ENCODE measurements at places on chromosomes 5 and 9.

- DNase-seq, result no peak
Observed at GRCh38 chr9:5459289-5459829, 9.0 kb downstream of the CD274 start.

GRCh38 chr5:131430794-131431193 lies 166.9 kb downstream of the CDC42SE2 start:
- no peak for DNase-seq

DNA sequence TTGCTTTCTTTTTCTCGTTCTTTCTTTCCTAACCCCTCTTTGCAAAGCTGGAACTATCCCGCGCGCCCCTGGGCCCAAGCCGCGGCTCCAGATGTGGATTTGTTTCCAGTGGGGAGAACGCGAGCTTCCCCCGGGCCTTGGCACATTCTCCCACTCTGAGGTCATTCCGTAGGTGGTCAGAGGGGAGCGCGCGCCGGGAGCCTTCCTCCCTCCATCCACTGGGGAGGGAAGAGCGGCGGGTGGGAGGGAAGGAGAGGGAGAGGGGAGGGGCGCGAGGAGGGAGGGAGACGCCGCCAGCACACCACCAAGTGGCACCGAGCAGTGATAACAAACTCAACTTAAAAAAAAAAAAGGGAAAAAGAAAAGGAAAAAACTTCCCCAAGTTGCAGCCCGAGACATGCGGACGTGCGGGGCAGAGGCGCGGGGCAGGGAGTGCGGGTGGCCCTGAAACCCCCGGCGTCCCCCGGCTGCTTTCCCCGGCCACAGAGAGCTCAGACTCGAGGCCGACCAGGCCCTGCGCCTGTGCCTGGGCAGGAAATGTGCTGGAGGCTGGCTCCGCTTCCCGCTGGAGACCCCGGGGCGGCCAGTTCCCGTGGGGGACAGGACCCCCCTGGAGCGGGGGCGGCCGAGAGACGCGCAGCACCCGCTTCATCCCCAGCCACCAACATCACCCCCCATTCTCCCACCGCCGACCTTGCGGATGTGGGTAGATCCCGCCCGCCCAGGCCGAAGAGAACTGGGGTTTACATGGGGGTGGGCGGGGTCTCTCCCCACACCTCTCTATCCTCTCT lies 3.1 kb downstream of the IER5L start:
- DNase-seq, result no peak

DNA sequence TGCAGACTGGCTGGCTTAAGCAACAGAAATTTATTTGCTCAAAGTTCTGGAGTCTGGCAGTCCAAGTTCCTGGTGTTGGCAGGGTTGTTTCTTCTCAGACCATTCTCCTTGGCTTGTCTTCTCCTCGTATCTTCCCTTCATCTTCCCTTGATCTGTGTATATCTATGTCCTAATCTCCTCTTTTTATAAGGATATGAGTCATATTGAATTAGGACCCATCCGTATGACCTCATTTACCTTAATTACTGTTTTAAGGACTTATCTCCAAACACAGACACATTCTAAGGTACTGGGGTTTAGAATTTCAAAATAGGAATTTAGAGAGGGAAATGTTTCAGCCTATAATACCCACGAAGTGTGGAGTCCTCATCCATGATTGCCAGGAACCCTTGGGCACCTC lies 13.1 kb upstream of the LPAR1 start:
- DNase-seq, result no peak

DNA sequence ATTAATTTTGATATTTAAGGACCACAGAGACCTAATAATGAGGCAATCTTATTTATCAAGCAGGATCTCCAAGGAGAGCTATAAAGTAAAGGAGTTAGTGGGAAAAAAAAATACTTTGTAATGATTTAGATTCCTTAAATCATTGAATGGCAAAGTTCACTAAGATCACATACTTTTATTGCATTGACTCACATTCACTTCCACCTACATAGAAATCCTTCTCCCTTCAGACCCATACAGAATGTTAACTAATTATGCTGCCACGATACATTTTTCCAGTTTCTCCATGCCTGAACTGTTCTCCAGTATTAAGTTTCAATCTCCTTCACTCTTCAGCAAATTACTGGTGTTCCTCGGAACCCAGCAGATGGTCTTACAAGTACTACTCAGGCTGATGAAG lies 388.7 kb downstream of the EFNA5 start:
- no peak for DNase-seq

- no peak for DNase-seq
Observed at GRCh38 chr5:34460496-34460895, 195.6 kb upstream of the RAI14 start.

- DNase-seq, result no peak
Observed at GRCh38 chr9:135150981-135151380, 63.5 kb downstream of the OLFM1 start.

GRCh38 chr9:111621895-111622480 lies 9.1 kb upstream of the DNAJC25 start:
- DNase-seq, result no peak

- no peak for DNase-seq
Observed at GRCh38 chr9:31604531-31604930, 779.9 kb upstream of the ACO1 start.

DNA sequence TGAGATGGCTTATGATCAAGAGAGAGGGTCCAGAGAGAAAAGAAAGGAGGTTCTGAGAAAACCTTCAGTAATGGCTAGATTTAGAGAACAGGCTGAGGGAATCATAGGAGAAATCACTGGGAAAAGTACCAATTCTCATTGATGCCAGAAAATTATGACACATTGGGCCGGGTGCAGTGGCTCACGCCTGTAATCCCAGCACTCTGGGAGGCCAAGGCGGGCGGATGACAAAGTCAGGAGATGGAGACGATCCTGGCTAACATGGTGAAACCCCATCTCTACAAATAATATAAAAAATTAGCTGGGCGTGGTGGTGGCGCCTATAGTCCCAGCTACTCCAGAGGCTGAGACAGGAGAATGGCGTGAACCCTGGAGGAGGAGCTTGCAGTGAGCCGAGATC lies 29.5 kb upstream of the PLIN2 start:
- DNase-seq, result no peak

GRCh38 chr5:160369990-160370712 lies at the start of gene C1QTNF2:
Gene C1QTNF2 (minus strand): TSS chr5:160370626. CDS start chr5:160355011, 15,615 bp downstream.
- peak; percentile 5 for DNase-seq

GRCh38 chr5:168822745-168823281 lies 243.6 kb upstream of the PANK3 start:
- no peak for DNase-seq

DNA sequence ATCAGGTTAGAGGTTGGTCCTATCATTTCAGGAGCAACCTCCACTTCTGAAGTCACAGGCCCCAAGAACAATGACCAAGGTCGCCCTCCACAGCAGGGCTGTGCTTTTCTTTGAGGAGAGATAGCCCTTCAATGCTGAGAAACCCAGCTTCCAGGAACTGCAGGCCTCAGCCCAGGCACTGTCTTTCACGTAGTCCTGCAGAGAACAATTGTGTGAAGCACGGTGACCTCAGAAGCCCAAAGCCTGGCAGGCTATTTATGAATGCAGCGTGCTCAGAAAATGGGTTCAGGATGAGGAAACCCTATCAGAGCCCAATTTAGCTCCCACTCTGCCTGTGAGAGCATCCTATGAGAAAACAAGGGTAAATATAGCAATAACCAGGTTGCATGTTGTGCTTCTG lies 388.3 kb downstream of the PLK2 start:
- DNase-seq, result no peak

DNA sequence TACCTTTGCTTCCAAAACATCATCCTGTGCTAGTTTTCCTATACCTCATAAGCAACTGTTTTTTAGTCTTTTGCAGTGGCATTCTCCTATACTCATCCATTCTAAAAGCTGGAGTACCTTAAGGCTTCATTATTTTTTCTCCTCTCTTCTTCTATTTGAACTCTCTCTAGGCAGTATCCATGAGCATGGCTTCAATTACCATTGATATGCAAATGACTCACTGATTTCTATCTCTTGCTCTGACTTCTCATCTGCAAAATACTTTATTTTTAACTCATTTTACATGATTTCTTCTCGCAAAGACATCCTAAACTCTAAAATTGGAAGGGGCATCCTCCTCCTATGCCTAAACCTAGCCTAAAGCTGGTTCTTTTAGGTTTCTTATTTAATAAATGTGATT lies 365.1 kb upstream of the NUDT12 start:
- DNase-seq, result no peak

GRCh38 chr9:34570809-34571480 lies 18.6 kb downstream of the CNTFR start:
- DNase-seq, result no peak

DNA sequence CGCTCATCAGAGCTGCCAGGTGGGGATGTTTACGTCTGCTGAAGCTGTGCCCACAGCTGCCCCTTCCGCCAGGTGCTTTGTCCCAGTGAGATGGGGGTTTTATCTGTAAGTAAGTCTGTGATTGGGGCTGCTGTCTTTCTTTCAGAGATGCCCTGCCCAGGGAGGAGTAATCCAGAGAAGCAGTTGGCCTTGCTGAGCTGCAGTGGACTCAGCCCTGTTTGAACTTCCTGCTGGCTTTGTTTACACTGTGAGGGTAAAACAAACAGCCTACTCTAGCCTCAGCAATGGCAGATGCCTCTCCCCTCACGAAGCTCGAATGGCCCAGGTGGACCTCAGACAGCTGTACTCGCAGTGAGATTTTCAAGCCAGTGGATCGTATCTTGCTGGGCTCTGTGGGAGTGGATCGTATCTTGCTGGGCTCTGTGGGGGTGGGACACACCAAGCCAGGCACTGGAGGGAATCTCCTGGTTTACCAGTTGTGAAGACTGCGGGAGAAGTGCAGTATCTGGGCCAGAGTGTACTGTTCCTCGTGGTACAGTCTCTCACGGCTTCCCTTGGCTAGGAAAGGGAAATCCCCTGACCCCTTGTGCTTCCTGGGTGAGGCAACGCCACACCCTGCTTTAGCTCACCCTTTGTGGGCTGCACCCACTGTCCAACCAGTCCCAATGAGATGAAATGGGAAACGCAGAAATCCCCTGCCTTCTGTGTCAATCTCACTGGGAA lies 530.1 kb upstream of the DMAC1 start:
- DNase-seq, result no peak

GRCh38 chr5:132392411-132392810 lies 22.9 kb downstream of the SLC22A5 start:
- no peak for DNase-seq

DNA sequence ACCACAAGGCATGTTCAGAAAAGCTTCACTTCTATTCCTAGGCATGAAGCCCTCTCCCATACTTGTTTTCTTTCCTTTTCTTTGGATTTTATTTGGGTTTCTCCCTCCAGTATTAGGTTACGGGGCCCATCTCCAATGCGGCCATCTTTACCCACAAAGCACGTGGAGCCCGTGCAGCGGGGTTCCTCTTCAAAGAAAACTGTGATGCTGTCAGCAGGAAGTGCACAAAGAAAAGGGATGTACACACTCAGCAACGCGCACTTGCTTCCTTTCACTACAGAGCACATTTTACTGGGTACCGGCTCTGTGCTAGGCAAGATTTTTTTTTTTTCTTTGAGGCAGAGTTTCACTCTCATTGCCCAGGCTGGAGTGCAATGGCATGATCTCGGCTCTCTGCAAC lies 106.6 kb downstream of the COL23A1 start:
- DNase-seq, result peak; percentile 8

GRCh38 chr9:17807613-17808282 lies 228.9 kb downstream of the SH3GL2 start:
- no peak for DNase-seq

DNA sequence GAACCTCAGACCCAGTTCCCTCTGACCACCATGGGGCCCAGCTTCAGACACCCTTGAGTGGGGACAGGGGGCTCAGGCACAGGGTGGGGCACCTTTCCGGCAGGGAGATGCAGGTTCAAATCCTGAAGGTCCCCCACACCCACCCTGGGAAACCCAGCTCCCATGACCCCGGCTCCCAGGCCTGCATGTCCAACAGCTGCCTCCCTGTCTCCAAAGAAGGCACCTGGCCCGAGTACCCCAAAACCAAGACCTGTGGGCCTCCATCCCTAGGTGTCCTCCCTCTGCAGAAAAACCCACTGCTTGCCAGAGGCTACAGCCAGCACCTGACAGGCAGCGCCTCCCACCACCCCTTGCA lies 38.5 kb downstream of the VAV2 start:
- no peak for DNase-seq

GRCh38 chr5:136129445-136129844 lies 3.2 kb upstream of the SMAD5 start:
- no peak for DNase-seq

- DNase-seq, result no peak
Observed at GRCh38 chr9:18874069-18874468, 158.9 kb downstream of the SAXO1 start.
